ENCODE measurements at places on chromosomes 4 and X. TPM values are rescaled to one million over a fixed set of nuclear protein-coding genes. Genes with fewer than 3 reads are reported as not detected.

DNA sequence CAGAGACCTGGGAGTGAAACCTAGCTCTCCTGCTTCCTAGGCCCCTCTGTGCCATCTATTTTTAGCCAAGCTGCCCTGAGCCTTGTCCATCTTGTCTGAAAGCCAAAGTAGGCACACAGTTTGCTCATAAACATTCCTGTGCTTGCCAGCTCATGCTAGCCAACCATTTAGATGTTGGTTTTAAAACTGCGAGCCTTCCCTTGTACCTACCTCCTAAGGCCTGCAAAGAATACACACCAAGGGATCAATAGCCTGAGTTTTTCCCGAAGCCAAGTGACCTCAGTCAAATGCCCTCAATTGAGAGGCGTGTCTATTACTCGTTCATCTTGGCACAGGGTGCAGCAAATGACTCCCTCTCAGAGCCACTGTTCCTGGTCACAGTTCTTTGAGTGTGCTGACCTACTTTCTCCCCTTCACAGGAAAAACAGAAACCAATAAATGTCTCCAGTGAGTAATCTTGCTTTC is 48.5 kb downstream of the ZCCHC12 start:
- H3K4me1 ChIP-seq: peaks cover 2% of the 10 kb centered on the region
- H3K4me3 ChIP-seq: no peak overlapping the region
- no peaks in the 10 kb centered on the region for H3K27me3 ChIP-seq
- no peak for DNase-seq
- no peak overlapping the region for H3K27ac ChIP-seq

GRCh38 chrX:21412029-21412428 is 37.8 kb downstream of the CNKSR2 start:
- H3K27ac ChIP-seq: no peak overlapping the region
- H3K36me3 ChIP-seq: no peaks in the 10 kb centered on the region
- no peak for DNase-seq
- no peaks in the 10 kb centered on the region for H3K27me3 ChIP-seq

The SLC49A3 gene
- 32.9 TPM for total RNA-seq

GRCh38 chr4:95108883-95109421 is 351.2 kb downstream of the BMPR1B start:
- DNase-seq: no peak
- H3K27ac ChIP-seq: no peak overlapping the region
- no peak overlapping the region for H3K4me3 ChIP-seq
- H3K36me3 ChIP-seq: no peaks in the 10 kb centered on the region
- no peaks in the 10 kb centered on the region for H3K4me1 ChIP-seq
- H3K27me3 ChIP-seq: no peaks in the 10 kb centered on the region

DNA sequence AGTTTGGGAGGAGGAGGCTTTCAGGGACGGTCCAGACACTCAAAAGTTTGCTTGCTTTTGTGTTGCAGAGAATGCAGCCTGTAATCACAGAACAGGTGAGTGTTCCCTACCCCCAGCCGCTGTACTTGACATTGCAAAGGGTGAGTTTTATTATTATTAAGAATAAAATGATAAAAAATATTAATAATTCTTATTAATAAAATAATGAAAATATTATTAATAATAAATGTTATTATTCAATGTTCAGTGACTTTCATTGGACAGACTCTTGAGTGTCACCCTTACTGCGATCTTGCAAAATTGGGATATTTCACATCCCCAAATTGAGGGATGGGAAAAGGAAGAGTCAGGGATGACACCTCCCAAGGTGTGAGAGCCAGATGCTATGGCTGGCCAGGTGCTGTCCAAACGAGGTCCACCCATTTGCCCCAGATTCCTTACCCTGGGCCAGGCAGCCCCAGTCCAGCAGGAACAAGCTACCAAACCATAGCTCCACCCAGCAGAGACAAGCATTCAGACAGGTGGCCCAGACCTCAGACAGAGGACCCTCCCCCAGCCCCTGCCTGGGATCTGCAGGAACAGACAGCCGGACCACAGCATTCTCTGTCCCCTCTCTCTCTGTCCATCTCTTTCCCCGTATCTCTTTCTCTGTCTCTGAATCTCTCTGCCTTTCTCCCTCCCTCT is 22.4 kb downstream of the IL3RA start:
- H3K4me3 ChIP-seq: no peak overlapping the region
- DNase-seq: no peak
- no peaks in the 10 kb centered on the region for H3K27me3 ChIP-seq
- H3K27ac ChIP-seq: no peak overlapping the region
- H3K4me1 ChIP-seq: no peaks in the 10 kb centered on the region
- peaks cover 15% of the 10 kb centered on the region for H3K36me3 ChIP-seq

The ACOX3 gene
- total RNA-seq: 21.6 TPM

The ELK1 gene
- total RNA-seq: 29.2 TPM

Measured in upper lobe of right lung (tissue), 1 donor.